A549 (cell line): ENCODE measurements at places on chromosomes 2 and 18.

GRCh38 chr2:215746887-215747615 lies 266.3 kb downstream of the MREG start:
- DNase-seq, result no peak

DNA sequence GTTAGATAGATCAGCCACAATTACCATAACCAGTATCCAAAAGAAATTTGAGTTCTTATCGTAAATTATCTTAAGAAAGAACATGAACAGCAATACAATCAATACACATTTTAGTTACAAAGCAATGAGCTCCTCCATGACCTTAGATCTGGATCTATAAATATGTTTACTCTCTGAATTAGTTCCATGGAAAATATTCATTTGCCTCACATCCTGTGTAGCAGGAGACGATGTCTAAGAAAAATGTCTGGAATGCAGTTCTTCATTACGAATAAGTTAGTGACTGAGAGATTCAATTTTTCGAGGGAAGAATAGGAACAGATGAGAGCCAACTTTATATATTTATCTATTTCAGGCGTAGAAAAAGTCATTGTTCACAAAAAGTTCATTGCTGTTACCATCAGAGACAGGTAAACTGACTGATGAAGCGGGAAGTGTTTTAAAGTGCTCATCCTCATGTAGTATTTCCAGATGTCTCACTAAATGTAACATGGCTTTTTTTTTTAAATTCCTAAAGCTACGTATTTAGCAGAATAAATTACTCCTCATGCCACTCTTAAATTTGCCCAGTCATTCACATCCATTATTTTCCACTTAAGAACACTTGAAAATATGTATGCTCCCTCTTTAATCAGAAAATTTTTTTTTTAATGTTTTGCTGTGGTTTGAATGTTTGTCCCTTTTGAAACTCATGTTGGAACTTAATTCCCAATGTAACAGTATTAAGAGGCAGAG lies 106.5 kb upstream of the SCN1A start:
- DNase-seq, result no peak

DNA sequence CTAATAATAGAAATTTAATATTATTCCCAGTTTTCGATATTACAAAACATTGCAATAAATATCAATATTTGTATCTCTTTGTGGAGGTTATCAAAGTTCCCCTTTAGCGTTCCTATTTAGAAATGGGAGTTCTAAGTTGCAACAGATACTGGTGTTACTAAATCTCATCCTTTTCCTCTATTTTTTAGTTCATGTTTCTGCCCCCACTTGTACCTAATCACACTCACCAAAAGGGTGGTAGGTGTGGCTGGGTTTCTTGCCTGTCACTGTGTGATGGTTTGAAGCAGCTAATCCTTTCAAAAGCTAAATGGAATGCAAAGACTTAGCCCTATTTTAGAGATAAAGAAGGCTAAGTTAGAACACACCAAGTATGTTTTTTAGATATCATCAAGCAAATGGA lies 997.9 kb downstream of the TSN start:
- no peak for DNase-seq

DNA sequence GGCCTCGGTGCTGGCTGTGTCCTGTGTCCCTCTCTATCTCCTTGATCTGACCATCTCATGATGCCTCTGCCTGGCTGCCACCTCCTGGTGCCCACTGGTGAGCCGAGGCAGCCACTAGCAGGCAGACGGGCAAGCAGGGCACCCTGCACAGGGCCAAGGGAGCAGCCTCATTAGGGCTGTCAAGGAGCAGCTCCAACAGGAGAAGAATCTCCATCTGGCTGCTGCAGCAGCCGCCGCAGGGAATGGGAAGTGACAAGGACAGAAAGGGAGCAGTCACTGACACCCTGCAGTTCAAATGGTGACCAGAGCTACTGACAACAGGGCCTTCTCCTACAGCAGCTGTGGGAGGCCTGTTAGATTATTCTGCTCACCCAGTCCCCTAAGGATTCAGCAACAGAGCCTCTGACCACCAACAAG lies 32.6 kb downstream of the ALPK2 start:
- no peak for DNase-seq

DNA sequence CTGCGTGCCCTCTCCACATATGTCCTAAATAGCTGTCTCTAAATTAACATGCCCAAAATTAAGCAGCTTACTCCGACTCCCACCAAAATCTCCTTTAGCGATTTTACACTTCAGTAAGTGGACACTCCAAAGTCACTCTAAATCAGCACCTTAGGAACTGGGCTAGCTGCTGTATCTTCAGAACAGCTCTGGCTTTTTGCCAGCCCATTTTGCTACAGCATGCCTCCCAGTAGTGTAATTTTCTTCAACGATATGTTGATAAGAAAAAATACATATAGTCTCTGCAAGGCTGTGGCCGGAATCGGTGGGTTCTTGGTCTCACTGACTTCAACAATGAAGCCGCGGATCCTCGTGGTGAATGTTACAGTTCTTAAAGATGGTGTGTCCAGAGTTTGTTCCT lies 291.8 kb upstream of the RGPD4 start:
- DNase-seq, result no peak

DNA sequence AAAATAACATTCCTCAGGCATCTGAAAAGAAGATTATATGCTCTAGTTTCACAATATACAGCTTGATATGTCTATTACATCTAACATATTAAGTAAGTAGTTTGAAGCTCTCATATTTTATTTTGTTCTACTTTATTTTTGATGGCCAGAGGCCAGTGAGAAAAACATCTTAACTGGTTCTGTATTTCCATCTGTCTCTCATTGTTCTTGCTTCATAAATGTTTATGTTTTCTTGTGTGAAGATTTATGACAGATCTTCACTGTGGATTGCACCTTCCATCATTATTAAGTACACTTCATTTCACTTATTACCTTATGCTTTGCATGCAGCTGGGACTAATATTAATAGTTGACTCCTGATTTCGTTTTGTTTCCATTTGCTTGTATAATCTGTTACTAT lies 511.2 kb downstream of the TSN start:
- no peak for DNase-seq

DNA sequence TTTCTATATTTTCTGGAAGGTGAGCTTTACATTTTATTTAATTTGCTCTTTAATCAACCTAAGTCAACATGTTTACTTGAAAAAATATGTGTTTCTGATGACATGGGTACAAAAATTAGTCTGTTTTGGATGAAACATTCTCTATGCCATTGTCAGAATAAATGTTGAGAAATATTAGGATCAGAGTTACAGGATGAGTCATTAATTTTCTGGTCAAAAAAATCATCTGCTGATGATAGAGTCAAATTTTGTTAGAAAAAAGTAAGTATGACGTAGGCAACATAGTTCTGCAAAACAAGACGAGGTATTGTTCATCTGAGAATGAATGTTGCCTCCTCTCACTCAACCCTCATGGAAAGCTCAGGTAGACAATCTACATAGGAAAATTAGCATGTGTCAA lies 107.6 kb upstream of the CAVIN2 start:
- DNase-seq, result no peak

GRCh38 chr2:69300650-69301049 lies 86.4 kb downstream of the GFPT1 start:
- DNase-seq, result no peak
